ENCODE measurements at places on chromosomes 5 and 9.

- peak; percentile 13 for DNase-seq
Observed at GRCh38 chr5:122704247-122705036, 70.4 kb upstream of the SNX2 start.

DNA sequence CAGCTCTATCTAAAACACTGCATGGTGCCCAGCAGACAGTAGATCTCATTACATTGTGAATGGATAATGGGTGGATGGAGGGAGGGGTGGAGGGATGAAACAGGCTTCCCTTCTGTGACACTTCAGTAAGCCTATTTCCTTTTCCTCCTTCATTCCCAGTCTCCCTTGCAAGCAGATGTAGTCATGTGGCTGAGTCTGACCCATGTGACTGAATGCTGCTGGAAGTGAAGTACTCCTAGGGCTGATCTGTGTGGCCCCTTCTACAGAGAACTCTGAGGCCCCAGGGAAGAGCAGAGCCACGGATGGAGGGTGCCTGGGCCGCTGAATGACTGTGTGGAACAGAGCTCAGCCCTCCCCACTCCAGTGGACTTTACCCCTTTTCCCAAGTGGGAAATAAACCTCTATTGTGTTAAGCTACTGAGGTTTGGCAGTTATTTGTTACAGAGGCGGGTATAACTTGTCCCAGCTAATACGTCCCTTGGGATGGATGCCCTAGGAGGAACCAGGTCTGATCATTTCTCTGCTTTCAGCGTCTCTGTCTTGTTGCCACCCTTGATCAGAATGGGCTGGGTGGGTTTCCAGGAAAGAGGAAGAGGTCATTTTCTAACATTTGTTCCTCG, 176.1 kb upstream of the MVB12B start:
- DNase-seq = no peak

- no peak for DNase-seq
Observed at GRCh38 chr5:59579101-59579823, 314.3 kb downstream of the PDE4D start.

DNA sequence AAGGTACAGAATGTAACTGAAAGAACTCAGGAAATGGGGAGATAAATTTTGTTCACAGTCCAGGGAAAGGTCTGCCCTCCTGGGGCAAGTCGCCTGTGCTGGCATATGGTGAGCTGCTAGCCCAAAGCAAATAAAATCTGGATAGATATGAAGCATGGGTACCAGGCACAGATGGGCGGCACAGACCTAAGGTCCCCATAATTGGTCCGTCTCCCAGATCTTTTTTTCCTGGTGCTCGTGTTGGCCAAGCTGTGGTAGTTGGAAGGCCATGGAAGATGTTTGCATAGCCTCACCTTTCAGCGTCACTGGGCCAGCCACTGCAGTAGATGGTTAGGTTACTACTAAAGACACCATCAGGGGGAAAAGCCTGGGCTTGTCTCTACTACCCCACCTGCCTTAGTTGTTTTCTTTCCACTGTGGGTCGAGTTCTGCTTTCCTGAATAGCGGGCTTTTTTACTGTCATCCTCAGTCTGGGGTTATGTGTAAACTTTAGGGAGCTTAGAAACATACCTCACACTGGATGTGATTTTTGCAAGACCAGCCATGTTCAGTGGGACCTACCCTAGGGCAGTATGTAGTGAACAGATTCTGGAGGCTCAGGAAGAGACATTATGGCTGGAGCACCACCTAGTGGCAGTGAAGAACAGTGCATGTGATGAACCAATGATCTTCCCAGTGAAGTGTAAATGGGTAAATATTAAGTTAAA, 24.2 kb upstream of the GLRX start:
- DNase-seq = no peak

- no peak for DNase-seq
Observed at GRCh38 chr5:72744136-72744535, 72.3 kb upstream of the TNPO1 start.

- DNase-seq = no peak
Observed at GRCh38 chr5:134136221-134136631, 21.7 kb downstream of the TCF7 start.

- DNase-seq = no peak
Observed at GRCh38 chr9:14993901-14994554, 83.8 kb upstream of the FREM1 start.

GRCh38 chr5:144187699-144188294, 17.1 kb downstream of the KCTD16 start:
- DNase-seq = no peak

GRCh38 chr5:179306191-179307012, 38.9 kb downstream of the ADAMTS2 start:
- DNase-seq = no peak

Data from NT2/D1 (cell line).